ENCODE measurements at places on chromosomes 4 and X.

GRCh38 chrX:12330841-12331240 is 192.6 kb downstream of the FRMPD4 start:
- DNase-seq: no peak

DNA sequence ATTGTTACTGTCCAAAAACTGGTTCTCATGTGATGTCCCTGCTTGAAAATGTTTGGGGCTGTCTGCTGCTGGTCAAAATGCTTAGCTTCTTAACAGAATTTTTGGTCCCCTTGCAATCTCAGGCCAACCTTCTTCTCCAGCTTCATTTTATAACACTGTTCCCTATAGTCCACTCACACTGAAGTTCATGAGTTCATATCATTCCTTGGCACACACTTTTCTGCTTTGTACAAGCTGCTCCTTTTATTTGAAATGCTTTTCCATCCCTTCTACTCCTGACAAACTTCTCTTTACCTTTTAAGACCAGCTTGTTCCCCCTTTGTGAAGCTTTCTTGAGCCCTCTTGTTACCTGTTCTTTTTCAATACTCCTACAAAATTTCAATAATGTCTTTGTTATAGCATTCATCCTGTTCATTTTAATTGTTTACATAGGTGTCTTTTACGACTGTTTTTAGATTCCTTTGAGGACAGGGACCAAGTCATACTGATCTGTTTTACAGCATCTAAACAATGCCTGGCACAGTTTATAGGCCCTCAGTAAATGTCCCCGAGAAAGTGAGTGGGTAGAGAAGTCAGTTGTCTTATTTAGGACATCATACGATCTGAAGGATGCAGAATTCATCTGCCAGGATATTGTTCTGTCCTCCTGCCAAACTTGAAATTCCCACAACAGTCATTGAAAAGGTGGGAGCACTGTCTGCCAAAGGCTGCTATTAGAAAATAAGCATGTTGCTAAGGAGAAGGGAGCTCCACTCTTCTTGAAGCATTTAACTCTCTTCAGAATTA is 134.4 kb upstream of the BMPR1B start:
- no peak for DNase-seq

GRCh38 chrX:11724122-11725017 is 33.7 kb upstream of the MSL3 start:
- no peak for DNase-seq

DNA sequence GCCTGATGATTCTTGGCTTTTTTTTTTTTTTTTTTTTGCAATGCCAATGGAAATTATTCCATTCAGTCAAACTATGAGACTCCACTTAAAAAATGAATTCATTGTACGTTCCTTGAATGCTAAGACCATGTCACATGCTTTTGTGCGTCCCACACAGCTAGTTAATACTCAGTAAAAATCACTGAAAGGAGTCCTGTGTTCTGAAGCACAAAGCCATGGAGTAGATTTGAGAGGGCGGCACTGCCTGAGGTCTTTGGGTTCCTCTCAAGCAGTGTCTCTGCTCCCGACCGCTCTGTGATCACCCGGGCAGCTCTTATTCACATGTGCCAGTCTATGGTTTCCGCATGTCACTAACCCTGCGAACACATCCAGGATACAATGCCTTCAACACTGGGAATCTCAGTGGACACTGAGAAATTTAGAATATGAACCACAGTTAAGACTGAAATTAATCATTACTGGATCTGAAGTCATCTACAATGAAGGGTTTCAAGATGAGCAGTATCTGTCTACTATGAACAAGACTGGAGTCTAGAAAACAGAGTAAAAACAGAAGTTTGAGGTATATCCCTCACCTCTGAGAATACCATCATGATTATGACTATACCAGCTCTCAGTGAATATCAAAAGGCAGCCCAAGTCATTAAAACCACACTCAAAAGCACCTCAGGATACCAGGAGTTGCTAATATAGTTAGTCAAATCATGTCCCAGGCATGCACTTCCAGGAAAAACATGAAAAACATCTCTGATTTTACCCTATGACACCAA is 193.0 kb downstream of the MGST2 start:
- DNase-seq: no peak
